Left ventricle myocardium inferior (tissue), 1 donor: ENCODE measurements at places on chromosomes 16 and 17.

- peaks cover 6% of the 10 kb centered on the region for H3K4me1 ChIP-seq
- no peak overlapping the region for H3K4me3 ChIP-seq
- peaks cover 35% of the 10 kb centered on the region for H3K27me3 ChIP-seq
- no peak overlapping the region for H3K27ac ChIP-seq
Observed at GRCh38 chr17:36197387-36197703, 787 bp upstream of the CCL3L1 start.

GRCh38 chr17:7354262-7354843 is 603 bp upstream of the TMEM95 start:
- no peak overlapping the region for H3K4me3 ChIP-seq
- H3K36me3 ChIP-seq, result no peaks in the 10 kb centered on the region
- peaks cover 63% of the 10 kb centered on the region for H3K4me1 ChIP-seq
- no peaks in the 10 kb centered on the region for H3K27me3 ChIP-seq
- peak overlapping the region; percentile 37 for H3K27ac ChIP-seq
- no peak for DNase-seq

- no peaks in the 10 kb centered on the region for H3K36me3 ChIP-seq
- H3K4me1 ChIP-seq, result no peaks in the 10 kb centered on the region
- no peaks in the 10 kb centered on the region for H3K27me3 ChIP-seq
Observed at GRCh38 chr16:83365166-83365565, 442.6 kb upstream of the HSBP1 start.

- H3K27me3 ChIP-seq, result no peaks in the 10 kb centered on the region
- peak overlapping the region; percentile 67 for H3K27ac ChIP-seq
- no peak overlapping the region for H3K4me3 ChIP-seq
- peaks cover 76% of the 10 kb centered on the region for H3K4me1 ChIP-seq
Observed at GRCh38 chr17:28937044-28937729, 14.1 kb downstream of the PHF12 start.
